Stimulated activated CD4-positive, alpha-beta T cell treated with anti-CD3 and anti-CD28 coated beads, Interleukin-1b, Interleukin-23, amount 100 ng/mL, for 48 hours (primary cell): ENCODE measurements at places on chromosomes 11 and 22.
A peak's percentile ranks its signal among the peaks of the same experiment; 100 is the strongest.

DNA sequence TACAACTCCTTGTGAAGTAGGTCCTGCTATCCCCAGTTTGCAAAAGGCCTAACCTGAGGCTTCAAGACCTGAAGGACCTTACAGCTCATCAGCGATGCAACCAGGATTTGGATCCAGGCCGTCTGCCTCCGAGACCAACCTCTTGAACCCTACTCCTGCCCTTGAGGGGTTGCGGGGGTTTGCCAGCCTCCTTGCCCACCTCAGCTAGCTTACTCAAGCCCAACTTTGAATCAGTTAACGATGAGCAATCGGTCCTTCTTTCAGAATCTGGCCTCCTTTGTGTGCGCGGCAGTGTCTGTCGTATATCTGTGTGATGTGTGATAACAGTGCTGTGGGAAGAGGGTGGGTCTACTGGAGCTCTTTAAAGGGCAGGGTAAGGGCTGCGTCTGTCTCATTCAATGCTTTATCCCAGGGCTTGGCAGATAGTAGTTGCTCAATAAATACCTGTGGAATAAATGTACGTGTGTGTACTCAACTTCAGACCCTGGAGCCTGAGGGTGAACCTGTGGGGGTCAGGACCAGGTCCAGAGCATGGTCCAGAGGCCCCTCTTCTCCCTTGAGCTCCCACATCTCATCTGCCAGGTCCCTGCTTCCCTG is 3.2 kb downstream of the CHRM1 start:
- DNase-seq: no peak

- DNase-seq: no peak
These were observed 269.8 kb upstream of the PDGFD start for GRCh38 chr11:104433751-104434150.

DNA sequence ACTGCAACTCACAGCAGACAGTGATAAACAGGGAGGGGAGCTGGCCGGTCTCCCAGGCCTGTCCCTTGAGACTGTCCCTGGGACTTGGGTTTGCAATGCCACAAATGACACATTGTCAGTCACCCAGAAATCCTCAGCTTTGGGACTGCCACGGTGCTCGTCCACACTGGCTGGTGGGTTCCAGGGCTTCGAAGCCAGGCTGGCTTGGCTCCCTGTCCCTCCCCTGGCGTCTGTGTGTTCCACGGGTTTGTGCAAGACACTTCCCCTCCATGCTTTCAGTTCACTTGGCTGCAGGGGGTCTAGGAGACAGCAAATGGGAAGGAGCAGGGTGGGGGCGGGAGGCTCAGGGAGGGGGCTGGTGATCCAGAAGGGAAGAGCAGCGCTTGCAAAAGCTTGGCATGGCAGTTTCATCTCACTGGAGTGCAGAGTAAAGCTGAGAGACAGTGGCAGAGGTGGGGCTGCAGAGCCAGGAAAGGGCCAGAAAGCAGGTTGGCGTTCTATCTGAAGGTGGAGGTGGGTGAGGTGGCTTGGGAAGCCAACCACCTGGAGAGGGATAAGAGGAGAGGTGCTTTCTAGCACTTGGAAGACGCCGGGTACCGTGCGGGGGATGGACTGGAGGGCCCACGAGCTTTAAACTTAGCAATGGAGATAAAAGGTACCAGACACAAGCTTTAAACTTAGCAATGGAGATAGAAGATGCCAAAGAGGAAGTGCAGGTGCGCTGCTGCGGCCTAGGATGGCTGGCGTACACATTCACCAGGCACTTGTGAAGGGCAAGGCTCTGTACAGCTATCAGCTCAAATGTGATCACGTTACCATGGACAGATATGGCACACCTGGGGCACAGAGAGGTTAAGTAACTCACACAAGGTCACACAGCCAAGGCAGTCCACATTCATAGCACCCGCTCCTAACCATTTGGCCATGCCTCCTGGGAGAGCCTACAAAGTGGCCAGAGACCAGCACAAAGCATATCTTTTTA is 86.4 kb upstream of the SHISAL1 start:
- DNase-seq: no peak

- no peak for DNase-seq
These were observed 204.6 kb upstream of the ANO3 start for GRCh38 chr11:26127336-26127735.

DNA sequence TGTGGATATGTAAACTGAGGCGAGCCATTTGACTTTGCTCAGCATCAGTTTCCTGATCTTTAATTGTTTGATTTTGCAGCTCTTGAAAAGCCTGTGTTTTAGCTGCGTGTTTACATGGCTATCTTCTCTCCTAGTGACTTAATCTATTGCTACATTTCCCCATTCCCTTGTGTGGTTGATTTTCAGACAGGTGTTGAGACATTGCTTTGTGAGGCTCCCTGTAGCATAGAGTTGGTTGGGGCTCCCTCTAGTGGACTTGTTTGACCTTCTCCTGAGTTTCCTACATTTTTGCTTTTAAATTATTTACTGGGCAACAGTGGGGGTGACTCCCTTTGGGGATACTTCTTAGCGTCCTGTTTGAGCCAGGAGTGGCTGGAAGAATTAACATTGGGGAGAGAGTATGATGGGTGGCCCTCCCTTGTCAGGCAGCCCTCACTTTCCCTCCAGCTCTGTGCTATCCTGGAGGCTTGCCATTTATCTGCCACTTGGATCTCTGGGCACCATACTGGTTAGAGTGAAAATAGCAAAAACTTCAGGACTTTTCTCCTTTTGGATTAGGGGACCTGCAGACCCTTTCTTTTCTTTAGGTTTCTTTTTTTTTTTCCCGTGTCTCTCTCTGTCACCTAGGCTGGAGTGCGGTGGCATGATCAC is 9.2 kb upstream of the CBL start:
- DNase-seq: peak; percentile 60

- DNase-seq: no peak
These were observed 2.4 kb downstream of the PAFAH1B2 start for GRCh38 chr11:117146521-117146920.

GRCh38 chr11:16790486-16791190 is 52.2 kb downstream of the C11orf58 start:
- no peak for DNase-seq

- no peak for DNase-seq
These were observed 23.5 kb downstream of the PKNOX2 start for GRCh38 chr11:125188021-125188420.

DNA sequence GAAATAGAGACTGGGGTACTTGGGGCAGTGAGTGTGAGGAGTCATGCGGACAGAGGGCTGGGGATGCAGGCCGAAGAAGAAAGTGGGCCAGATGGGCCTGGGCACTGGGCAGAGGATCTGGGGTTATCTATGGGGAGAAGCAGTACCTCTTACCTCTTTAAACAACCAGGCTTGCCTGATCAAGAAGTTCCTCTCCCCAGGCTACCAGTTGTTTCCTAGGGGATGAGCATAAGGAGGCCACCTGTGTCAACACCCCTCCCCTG is 98.4 kb upstream of the PITPNB start:
- no peak for DNase-seq

DNA sequence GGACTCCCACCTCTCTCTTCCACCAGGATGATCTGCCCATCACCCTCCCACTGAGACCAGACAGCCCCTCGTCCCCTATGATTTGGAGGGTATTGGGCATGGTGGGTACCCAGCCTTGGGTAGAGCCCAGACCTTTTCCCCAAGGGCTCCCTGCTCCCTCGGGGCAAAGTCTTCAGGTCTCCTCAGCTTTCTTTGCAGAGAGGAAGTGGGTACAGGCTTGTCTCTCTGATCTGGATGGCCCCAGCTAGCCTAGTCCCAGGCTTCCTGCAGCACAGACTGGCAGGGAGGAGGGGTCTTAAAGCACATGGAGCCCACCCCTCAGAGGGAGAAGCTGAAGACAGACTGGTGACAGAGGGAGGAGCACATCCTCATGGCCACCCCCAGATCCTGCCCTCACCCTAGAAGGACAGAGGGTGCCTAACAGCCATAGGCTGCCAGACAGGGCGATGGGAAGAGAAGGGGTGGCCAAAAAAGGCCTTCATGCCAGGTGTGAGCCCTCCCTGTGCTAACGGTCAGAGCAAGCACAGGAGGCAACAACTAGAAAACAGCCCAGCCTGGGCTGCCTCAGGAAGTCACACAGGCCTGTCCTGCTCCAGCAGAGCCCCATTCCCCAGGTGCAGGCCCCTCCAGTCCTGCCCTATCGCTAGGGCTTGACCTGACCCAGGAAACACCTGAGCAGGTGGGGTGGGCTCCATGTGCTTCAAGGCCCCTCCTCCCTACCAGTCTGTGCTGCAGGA is 30.4 kb downstream of the SLC22A12 start:
- DNase-seq: no peak

- no peak for DNase-seq
These were observed 13.7 kb downstream of the KMT5B start for GRCh38 chr11:68199295-68199987.

- DNase-seq: no peak
These were observed 5.9 kb upstream of the VWA5A start for GRCh38 chr11:124109377-124109776.

DNA sequence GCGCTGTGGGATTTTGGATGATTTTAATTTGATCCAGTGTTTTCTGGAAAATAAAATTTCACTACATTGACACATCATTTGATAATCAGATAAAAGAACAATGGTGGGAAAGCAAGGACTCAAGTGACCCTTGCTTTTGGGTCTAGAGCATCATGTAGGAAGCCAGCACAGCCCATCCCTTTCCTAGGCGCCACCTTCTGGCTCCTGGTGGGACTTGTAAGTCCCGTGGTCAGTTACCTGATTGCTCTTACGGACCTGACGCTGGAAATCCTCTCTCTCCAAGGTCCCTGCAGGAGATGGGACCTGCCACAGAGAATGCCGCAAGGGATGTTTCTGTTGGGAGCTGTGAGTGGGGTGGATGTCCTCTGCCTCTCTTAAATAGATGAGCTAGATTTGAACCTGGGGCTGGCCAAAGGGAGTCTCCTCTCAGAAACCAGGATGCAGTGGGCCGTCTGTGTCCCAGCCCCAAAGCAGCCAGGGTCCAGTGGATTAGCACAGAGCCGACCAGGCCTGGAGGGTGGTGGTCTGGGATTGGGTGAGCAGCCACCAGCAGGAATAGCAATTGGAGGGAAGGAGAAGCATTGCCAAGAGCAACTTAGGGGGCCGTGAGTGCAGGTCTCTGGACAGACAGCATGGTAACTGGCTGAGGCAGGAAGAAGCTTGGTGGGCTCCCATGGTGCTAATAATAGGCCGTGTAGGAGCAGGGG is 21.7 kb downstream of the TIMP3 start:
- no peak for DNase-seq

DNA sequence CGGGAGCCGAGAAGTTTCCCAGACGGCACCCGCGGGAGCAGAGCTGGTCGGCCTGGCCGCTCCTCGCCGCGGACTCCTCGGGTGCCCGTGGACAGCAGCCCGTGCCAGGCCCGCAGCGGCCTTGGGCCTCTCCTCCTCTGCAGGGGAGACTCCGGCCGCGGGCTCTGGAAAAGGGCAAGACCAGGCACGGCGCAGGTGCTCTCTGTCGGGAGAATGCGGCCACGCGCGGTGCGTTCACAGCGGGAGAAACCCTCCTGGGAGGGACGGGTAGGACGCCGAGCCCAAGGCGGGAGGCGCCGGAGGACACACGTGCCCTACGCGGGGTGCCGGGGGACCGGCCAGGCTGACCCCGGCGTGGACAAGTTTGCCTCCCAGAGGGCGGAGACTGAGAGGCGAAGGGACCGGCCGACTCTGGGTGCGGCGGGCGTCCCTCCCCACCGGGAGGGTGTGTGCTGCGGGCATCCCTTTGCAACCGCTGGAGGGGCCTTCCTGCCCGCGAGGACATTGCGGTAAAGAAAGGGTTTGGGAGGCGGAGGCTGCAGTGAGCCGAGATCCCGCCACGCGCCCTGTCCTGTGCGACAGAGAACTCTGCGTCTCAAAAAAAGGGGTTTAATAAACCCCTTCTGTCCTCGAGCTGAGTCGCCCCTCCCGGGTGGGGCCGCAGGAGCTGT is 2.3 kb downstream of the IFITM1 start:
- DNase-seq: no peak

DNA sequence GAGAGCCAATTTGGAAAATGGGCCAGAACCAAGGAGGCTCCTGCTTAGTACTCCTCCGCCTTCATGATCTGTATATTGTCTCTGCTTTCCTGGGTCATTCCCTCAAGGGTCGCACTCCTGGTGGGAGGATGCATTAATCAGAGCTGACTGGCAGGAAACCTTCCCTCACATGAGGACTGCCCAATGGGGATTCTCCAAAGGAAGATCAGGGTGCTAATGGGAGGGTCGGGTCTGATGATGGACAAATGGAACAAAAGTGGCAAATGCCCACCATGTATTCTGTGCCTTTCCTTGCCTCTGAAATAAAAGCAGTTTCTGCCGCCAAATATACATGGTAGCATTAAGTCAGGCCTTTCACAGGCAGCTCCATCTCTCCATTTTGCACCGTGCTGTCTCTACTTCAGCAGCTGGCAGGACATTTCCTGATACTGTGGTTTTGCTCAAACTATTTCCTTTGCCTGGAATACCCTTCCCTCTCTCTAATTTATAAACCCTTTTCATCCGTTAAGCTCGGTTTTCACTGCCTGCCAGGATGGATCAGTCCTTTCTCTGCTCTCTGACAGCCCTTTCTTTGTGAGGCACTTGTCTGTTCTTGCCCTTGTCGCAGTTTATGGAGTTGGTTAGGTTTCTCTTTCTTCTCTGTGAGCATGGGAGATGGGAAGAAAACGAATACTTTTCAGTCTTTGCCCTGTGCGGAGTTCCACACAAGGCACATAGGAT is 13.5 kb downstream of the SREBF2 start:
- no peak for DNase-seq

GRCh38 chr11:73312851-73313327 is 4.8 kb downstream of the ARHGEF17 start:
- DNase-seq: no peak

GRCh38 chr11:48123254-48123875 is 93.2 kb upstream of the OR4B1 start:
- no peak for DNase-seq

- no peak for DNase-seq
These were observed 33.0 kb upstream of the NUP160 start for GRCh38 chr11:47881145-47881544.

DNA sequence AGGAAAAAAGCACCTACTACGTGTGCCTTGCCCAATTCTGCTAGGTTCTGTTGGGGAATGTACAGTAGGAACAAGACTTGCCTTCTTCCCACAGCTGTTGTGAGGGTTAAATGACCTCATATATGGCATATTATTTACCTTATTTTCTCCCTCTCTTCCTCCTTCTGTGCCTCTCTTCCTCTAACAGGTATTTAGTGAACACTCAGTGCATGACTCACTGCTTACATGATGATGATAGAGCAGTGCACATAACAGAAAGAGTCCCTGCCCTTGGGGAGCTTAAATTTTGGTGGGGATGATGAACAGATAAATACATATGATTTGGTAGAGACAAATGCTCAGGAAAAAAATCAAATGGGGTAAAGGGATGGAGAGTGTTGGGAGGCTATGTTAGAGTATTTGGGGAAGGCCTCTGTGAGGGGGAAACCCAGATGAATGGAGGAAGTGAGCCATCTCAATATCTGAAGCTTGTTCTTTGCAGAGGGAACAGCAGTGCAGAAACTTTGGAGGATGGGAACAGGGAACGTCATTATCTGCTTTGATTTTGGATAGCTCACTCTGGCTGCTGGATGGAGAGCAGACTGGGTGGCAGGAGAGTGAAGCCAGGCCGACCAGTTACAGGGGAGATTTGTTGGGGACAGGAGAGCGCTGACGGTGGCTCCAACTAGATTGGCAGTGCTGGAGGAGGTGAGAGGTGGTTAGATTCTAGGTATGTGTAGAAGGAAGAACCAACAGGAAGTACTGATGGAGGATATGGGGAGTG is 95.5 kb upstream of the TENM4 start:
- no peak for DNase-seq

- no peak for DNase-seq
These were observed 281.6 kb downstream of the TBC1D22A start for GRCh38 chr22:47043835-47044721.

- peak; percentile 75 for DNase-seq
These were observed 48.2 kb downstream of the UBASH3B start for GRCh38 chr11:122703541-122704272.

GRCh38 chr11:63917692-63918506 is 935 bp upstream of the RCOR2 start:
- peak; percentile 20 for DNase-seq
